Cerebellar cortex (tissue), 1 donor: ENCODE measurements at places on chromosomes 16 and 17.

- no peak for DNase-seq
Observed at GRCh38 chr16:8989099-8989878, 25.6 kb upstream of the USP7 start.

DNA sequence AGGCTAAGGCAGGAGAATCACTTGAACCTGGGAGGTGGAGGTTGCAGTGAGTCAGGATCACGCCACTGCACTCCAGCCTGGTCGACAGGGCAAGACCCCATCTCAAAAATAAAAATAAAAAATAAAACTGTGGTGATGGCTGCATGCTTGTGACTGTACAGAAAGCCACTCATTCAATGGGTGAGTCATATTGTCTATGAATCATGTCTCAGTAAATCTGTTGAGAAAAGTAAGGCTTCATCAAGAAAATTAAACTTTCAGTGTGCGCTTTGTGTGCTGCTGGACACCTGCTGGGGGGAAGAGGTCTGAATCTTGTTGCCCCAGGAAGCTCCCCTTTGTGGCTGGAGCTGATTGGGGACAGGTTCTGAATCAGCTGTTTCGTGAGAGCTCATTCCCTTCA lies 11.3 kb downstream of the NUBP1 start:
- no peak for DNase-seq

DNA sequence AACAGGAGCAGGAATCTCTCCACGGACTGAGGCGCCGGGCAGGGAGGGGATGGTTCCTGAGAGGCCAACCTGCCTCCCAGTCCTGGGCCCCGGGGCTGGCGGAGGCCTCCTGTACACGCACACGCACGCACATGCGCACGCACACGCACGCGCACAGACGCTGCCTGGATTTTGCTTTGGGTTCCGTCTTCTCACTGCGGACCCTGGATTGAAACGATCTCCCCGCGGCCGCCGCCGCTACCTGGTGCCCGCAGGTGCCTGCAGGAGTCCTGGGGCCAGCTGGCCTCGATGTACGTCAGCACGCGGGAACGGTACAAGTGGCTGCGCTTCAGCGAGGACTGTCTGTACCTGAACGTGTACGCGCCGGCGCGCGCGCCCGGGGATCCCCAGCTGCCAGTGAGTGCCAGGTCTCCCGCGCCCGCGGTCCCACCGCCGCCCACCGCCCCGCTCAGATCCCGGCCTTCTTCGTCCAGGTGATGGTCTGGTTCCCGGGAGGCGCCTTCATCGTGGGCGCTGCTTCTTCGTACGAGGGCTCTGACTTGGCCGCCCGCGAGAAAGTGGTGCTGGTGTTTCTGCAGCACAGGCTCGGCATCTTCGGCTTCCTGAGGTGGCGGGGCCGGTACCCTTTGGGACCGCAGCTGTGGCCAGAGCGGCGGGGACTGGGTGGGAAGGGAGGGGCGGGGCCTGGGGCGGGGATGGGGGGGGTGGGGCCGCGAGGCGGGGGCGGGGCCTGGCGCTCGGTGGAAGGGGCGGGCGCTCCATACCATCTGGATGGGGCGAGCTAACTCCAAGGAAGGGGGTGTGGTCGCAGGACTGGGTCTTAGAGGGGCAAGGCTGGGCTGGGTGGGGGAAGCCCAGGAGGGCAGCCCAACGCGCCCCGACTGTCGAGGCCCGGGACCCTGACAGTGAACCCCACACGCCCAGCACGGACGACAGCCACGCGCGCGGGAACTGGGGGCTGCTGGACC lies 12.3 kb downstream of the CES4A start:
- DNase-seq = peak; percentile 81

GRCh38 chr16:8346294-8346693 lies 244.0 kb downstream of the TMEM114 start:
- no peak for DNase-seq

- DNase-seq = no peak
Observed at GRCh38 chr17:45067637-45068036, 6.5 kb downstream of the NMT1 start.

- no peak for DNase-seq
Observed at GRCh38 chr16:56773532-56773931, 43.6 kb downstream of the NUP93 start.

DNA sequence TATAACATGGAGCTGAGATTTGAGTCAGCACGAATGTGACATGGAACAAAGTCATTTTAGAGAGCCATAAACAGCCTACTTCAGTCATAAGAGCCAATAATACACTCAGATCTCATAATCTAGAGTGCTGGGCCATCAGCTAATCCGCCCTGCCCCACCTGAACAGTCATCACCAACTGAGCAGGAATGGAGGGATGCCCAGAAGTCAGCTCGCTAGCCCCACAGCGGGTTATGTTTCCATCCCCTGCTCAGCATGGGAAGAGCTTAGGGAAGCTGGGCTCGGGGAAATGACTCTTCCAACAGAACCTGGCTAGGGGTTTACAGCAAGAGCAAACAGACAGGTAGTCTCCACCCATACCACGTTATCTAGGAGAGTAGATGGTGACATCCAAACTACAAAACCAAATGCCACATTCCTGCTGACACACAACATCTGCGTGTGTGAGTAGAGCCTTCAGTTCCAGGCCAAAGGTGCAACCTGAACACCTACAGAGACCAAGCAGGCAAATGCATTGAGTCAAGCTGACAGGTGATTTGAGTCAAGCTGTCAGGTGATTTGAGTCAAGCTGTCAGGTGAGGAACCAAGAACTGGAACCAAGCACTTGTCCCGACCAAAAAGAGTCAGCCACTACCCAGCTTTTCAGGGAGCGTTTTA lies 2.0 kb downstream of the TMEM11 start:
- no peak for DNase-seq

DNA sequence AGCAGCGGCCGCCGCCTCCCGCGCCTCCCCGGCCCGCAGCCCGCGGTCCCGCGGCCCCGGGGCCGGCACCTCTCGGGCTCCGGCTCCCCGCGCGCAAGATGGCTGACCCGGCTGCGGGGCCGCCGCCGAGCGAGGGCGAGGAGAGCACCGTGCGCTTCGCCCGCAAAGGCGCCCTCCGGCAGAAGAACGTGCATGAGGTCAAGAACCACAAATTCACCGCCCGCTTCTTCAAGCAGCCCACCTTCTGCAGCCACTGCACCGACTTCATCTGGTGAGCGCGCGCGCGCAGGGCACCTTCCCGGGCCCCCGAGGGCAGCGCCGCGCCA lies 258 bp downstream of the PRKCB start:
- no peak for DNase-seq

GRCh38 chr17:57666946-57667345 lies 78.2 kb downstream of the CCDC182 start:
- DNase-seq = no peak

GRCh38 chr16:67883872-67884261 lies 818 bp upstream of the NRN1L start:
- DNase-seq = peak; percentile 52

GRCh38 chr17:78276098-78276887 lies 44.9 kb downstream of the TMEM235 start:
- no peak for DNase-seq

- no peak for DNase-seq
Observed at GRCh38 chr17:37146086-37147064, 197.6 kb downstream of the AATF start.

DNA sequence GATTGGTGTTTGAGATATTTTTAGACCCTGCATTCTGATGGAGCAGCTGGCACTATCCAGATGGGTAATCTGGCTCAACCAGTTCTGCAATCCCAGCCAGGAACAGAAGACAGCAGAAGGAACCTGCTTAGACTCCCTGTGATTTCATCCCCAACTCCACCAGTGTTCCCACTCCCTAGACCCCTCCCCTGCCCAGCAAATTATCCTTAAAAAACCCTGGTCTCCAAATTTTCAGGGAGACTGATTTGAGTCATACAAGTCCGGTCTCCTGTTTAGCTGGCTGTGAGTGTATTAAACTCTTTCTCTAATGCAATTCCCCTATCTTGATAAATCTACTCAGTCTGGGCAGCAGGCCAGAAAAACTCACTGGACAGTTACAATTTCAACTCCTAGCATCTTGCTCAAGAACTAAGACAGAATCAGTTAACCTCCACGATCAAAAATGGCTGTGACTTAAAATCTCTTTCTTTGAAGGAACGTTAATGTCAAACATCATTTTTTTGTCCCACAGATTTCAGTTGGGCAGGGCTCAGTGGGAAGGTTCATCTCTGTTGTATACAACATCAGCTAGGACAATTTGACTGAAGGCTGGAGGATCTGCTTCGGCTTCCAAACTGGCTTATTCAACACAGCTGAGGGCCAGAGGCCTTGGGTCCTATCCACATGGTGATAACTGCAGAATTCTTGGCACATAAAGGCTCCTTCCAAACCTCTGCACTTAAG lies 4.9 kb upstream of the RBL2 start:
- no peak for DNase-seq

DNA sequence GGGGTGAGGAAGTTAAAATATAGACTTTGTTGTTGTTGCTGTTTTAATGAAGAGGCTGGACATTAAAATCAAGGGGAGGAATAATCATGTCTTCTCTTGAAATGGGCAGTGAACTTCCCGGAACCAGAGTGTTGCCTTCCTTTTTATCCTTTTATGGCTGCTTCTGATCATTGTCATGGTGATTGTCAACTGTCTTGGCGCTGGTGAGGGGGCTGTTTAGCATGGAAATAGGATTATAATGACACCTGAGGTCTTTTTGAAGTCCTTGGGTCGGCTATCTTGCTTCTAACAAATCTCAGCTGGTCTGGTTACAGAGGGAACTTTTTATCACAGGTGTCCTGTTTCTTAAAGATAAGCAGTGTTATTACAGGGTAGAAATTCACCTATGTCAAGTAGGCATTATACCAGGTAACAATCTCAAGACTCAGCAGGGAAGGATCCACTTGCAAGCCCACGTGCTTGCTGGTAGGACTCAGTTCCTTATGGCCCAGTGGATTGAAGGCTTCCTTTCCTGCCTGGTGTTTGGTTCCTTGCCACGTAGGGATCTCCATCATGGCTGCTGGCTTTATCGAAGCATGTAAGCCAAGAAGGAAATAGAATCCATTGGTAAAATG lies 349.3 kb downstream of the WWOX start:
- no peak for DNase-seq

- no peak for DNase-seq
Observed at GRCh38 chr17:15909481-15909991, 35.4 kb upstream of the ADORA2B start.
